HFFc6 (cell line): ENCODE measurements at places on chromosomes 4 and X. TPM values are rescaled to one million over a fixed set of nuclear protein-coding genes. Genes with fewer than 3 reads are reported as not detected.

DNA sequence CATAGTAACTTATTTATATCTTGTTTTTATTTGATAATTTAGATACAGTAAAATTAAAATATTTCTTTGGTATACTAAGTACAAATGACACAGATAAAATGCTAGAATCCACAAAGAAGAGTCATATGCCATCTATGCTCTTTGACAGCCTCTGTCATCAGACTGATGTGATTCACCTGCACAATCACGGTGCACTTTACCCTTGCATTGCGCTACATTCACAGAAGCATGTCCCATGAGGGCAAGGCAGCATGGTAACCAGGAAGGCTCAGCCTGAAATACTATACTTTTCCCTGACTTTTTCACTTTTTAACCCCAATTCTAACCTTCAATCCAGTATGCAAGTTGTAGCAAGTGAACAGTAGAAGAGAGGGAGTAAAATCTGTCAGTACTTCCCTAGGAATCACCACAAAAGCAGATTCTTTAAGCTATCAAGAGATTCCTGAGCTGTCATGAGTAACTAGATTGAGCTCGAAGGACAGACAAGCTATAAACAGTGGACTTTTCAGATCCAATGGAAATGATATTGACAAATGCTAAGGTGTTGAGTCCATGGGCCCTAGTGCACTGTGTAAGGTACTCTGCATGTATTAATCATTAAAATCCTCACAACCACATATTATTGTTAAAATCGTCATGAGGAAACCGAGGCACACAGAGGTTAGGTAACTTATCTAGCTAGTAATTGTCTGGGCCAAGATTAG lies 14.2 kb downstream of the SEC24D start:
- H3K27me3 ChIP-seq = peaks cover 2% of the 10 kb centered on the region
- peaks cover 32% of the 10 kb centered on the region for H3K36me3 ChIP-seq
- H3K4me3 ChIP-seq = no peak overlapping the region
- peak overlapping the region; percentile 68 for H3K27ac ChIP-seq

DNA sequence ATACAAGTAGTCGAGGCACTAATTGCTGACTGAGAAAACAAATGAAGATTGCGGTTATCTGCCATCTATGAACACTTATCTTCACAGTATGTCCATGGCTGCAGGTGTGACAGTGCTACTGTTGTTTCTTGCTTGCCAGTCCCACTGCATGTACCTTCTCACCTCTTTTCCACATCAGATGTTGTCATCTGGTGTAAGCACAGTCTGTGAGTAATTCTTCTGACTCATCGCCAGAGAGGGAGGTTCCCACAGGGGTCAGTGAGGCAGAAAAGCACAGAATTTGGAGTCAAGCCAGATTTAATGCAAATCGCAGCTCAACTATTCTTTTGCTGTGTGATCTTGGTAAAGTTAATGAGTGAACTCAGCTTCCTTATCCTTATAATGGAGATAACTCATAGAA lies 144.4 kb downstream of the GLRA2 start:
- peak; percentile 84 for DNase-seq
- peaks cover 27% of the 10 kb centered on the region for H3K4me1 ChIP-seq

Gene TCEAL5
- total RNA-seq = not detected in 3 replicates

DNA sequence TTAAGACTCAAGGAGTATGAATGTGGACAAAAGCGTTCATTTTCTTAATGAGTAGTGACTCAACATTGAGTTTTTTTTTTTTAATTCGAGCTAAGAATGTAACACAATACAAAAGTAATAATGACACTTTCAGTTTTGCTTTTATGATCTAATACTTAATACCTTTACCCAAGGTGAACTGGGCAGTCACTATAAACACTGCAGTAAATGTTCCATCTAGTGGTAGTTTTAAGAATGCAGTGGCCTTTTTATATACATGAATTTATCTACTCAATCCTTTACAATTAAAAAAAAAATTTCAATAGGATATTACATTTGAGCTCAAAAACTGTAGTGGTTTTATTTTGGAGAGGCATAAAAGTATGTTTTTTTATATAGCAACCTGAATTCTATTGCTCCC lies 33.9 kb downstream of the PDK3 start:
- H3K27ac ChIP-seq = no peak overlapping the region
- H3K36me3 ChIP-seq = no peaks in the 10 kb centered on the region
- no peak for DNase-seq
- peaks cover 12% of the 10 kb centered on the region for H3K4me1 ChIP-seq
- H3K4me3 ChIP-seq = no peak overlapping the region

DNA sequence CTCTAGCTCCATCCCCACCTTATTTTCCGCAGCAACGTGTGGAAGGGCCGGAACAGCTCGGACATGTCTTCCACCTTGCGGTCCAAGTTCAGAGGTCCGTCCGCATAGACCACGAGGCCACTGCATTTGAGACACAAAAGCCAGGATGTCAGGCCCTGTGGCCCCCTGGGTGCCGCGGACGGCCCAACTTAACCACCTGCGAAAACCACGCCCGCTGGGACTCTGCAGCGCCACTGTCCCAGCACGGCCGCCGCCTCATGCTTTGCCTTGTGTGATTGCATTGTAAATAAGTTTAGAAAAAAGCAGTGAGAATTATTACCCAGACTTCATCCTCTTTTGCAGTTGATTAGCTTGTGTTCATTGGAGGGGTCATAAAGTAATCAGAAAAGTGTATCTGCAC lies 58.2 kb upstream of the MXD4 start:
- no peak overlapping the region for H3K4me3 ChIP-seq
- no peak for DNase-seq
- H3K4me1 ChIP-seq = peaks cover 20% of the 10 kb centered on the region

- 0 out of 2 replicates have a peak overlapping the region, but pooled peaks have one; percentile 8 for H3K27ac ChIP-seq
- H3K36me3 ChIP-seq = no peaks in the 10 kb centered on the region
- H3K27me3 ChIP-seq = peaks cover 2% of the 10 kb centered on the region
Observed at GRCh38 chrX:40945361-40945713, 139.9 kb upstream of the USP9X start.

- H3K36me3 ChIP-seq = no peaks in the 10 kb centered on the region
- H3K27ac ChIP-seq = no peak overlapping the region
- H3K4me1 ChIP-seq = peaks cover 19% of the 10 kb centered on the region
- DNase-seq = no peak
- H3K4me3 ChIP-seq = no peak overlapping the region
- peaks cover 2% of the 10 kb centered on the region; the same call in 1 of the 2 replicates for H3K27me3 ChIP-seq
Observed at GRCh38 chr4:168506014-168506413, 9.2 kb downstream of the PALLD start.

Gene GABRB1
- total RNA-seq = not detected in 3 replicates

- H3K27ac ChIP-seq = no peak overlapping the region
- peaks cover 15% of the 10 kb centered on the region; the same call in 1 of the 2 replicates for H3K27me3 ChIP-seq
- H3K36me3 ChIP-seq = no peaks in the 10 kb centered on the region
- H3K4me3 ChIP-seq = no peak overlapping the region; the same call in 1 of the 2 replicates
- no peak for DNase-seq
- 0 out of 2 replicates have a peak, but pooled peaks cover 5% of the 10 kb centered on the region for H3K4me1 ChIP-seq
Observed at GRCh38 chr4:13783800-13784411, 156.4 kb upstream of the BOD1L1 start.

Gene MAGEC1
- total RNA-seq = 0.15 TPM in 1 of 3 replicates, not detected in the others

Gene PPBP
- not detected in 3 replicates for total RNA-seq

DNA sequence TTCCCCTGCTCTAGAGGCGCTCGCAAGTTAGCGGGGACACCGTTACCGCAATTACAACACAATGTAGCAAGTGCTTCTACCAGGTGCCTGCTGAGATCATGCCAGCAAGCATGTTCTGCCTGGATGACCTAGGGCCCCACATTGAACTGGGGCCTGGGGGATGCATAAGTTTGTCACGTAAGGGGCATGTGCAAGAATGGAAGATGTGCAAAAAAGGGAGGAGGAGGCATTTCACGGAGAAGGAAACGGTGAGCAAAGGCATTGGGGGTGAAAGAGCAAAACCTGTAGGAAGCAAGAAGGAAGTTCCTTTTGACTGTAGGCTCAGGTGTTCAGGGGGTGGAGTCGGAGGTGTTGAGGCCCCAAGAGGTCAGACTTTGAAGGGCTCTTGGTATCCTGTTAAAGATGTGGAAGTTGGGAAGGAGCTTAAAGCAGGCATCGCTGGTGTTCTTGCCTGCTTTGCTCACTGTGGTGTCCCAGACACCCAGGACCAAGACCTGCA lies 602 bp upstream of the SCARB2 start:
- H3K27me3 ChIP-seq = peaks cover 3% of the 10 kb centered on the region; the same call in 1 of the 2 replicates
- H3K36me3 ChIP-seq = no peaks in the 10 kb centered on the region
- peaks cover 57% of the 10 kb centered on the region for H3K4me1 ChIP-seq
- DNase-seq = no peak

- no peak for DNase-seq
- no peaks in the 10 kb centered on the region for H3K4me1 ChIP-seq
- no peak overlapping the region for H3K27ac ChIP-seq
Observed at GRCh38 chr4:48234575-48234974, 35.1 kb downstream of the TEC start.
